ENCODE measurements at places on chromosomes 12 and 14.

- no peak for DNase-seq
Measured at GRCh38 chr12:110277530-110278254, 3.4 kb upstream of the ATP2A2 start.

DNA sequence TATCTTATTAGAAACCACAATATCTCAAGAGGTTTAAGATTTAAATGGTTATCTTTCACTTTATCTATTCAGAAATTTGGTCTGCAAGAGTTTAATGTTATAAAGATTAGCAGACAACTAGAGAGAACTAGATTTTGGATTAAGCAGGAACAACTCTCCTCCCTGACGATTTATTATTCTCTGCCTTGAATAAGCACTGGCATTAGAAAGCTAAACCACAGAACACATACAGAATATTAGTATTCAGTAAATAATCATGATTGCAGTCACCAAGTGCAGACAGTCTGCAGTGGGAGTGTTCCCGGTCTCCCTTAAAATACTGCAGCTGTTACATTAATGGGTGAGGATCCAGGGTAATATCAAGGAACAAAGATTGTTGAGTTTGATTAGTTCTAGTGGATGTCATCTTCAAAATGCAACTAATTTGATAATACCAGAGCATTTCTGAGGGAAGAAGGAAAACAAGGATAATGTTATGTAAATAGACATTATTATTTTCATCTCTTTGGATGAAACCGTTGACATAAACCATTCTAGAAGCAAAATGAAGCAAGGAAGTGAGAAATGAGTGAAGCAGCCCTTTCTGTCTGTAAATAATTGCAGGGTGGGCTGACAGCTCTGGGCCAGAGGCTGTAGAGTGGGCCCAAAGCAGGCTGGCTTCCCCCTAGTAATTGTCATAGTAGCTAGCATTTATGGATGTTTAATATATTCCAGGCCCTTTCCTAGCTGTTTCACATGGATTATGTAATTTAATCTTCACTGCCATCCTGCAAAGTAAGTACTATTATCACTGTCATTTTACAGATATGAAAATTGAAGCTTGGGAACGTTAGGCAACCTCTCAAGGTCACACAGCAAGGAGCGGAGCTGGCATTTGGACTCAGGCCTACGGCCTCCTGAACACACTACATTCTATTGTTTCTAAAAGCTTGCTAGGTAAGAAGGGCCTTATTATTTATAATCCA lies 79.4 kb downstream of the DYRK2 start:
- DNase-seq = no peak

GRCh38 chr12:67593461-67594330 lies 54.8 kb upstream of the DYRK2 start:
- DNase-seq = no peak

DNA sequence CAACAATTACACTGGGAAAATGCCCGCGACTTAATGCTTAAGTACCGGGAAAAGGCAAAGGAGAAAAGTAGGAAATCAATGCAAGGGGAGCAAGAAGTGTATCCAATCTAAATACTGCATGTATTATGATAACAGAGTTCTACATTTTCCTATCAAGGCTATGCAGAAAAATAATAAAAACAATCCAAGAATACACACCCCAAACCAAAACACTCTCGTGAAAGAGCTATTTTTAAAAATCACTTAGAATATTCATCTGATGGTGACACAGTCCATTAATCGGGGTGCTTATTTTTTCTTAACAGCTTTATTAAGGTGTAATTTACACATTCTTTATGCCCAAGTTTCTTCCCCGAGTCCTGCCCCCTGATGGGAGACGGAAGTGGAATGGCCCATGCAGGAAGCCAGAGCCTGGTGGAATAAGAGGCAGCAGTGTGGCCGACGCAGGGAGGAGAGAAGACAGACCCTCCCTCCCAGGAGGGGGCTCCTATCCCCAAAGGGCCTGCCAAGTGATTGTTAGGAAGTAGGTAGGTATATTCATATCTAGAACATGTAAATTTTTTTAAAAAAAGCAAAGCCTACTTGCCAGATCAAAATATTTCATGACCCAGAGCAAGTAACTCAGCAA lies 174.3 kb downstream of the FOXN3 start:
- no peak for DNase-seq

DNA sequence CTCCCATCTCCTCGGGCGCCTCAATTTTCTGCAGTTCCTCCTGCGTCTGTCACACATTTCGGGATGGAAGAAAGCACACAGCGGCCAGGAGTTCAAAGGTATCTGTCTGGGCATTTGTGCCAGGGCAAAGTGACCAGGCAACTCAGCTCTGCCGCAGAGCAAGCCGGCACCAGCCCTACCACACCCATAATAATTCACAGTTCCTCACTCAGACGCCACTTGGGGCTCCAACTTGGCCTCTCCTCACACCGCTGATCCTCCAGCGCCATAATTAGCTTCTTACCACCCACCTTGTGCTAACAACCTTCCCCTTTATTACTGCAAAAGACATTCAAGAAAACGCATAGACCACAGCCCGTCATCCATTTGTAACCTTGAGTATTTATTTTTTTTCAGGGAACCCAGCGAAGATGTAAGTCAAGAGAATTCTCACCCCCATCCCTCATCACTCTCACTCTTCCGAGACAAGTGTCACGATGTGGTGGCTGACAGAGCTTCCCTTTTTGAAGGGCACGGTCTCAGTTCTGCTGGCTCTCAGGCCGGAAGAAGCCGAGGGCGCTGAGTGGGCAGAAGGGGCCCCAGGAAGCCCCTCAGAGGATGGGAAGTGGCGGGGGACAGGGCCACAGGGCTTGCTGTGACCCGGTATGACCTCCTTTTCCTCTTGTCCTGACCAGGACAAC lies 25.2 kb upstream of the NCOR2 start:
- DNase-seq = peak; percentile 42

DNA sequence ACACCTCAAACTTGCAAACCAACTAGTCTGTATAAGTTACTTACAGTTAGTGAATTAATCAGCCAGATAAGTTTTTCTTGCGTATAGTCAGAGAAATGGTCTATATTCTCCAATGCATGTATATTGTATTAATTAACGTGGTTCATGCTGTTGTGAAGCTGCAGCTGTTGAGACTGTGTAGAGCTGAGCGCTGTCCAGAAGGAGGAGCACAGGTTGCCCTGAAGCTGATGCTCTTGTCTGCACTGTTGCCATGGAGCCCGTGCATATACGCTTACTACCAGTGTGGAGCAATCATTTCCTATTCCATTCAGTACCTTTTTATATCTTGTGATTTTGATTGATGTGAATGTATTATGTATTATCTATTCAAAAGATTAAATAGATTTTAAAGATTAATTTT lies 74.3 kb upstream of the ARID2 start:
- DNase-seq = peak; percentile 60

- DNase-seq = no peak
Measured at GRCh38 chr14:87813211-87813610, 179.8 kb downstream of the GALC start.

- DNase-seq = no peak
Measured at GRCh38 chr12:91404441-91404840, 221.8 kb upstream of the DCN start.

DNA sequence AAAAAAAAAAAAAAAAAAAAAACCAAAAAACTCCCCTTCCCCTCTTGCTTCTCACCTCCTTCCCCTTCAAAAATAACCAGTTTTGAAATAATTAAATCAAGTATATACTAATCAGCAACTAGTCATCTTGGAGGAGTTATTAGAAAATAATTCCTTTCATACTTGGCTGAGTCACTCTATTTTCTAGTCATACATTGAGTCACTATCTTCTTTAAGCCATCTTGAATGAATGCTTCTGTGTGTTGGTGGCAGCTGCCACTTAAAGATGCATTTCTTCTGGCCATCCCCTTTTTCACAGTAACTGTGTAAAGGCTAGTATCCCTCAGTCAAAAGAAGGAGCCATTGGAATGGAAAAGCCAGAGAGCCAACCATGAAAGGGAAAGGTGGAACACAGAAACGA lies 84.2 kb upstream of the TMEM263 start:
- no peak for DNase-seq

All from hematopoietic multipotent progenitor cell treated with erythropoietin and hydrocortisone succinate and interleukin-3 and kit ligand, for 6 days (in vitro differentiated cells).